Fibroblast of skin of back (primary cell): ENCODE measurements at places on chromosomes 3 and 15.

DNA sequence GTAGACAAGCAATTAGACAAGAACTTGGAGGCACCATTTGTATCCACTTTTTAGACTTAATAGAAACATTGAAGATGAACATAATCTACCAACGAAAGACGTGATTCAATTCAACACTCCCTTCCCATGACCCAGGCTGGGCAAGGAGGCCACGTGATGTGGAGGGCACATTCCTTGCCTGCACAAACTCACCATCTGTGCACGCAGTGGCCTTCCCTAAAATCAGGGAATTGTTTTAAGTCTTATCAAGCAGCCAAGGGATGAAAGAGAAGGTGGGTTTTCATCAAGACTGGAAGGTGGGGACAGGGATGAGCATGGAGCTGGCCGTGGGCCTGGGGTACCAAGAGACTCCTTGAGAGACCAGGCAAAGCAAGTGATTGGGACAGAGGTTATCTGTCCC lies 13.5 kb downstream of the STARD5 start:
- DNase-seq: no peak

- DNase-seq: no peak
Observed at GRCh38 chr15:100152463-100152862, 189.3 kb downstream of the ADAMTS17 start.

DNA sequence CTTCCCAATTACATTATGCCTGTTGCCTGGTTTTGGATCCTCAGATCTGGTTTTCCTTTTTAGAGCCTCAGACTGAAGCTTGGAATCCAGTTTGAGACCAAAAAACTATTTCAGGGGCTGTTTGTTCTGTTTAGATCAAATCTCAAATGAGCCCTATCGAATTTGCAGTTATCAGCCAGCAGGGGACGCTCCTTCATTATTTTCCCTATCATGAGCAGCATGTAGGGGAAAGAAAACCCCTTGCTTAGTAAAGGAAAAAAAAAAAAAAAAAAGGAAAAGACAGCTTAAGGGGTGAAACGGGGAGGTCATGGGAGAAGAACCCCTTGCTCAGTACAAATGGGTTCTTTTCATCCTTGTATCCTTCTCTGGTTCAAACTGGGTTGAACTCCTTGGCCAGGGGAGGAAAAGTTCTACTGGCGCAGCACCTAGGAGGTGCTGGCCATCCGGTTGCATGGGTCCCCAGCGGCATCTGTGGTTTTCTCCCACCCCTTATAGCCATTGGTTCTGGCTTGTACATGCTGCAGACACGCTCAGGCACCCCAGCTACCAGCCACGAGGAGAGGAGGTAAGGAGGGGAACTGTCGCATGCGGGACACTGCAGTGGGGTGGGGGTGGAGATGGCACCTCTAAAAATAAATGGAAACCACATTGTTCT lies 1375.1 kb upstream of the ALCAM start:
- DNase-seq: peak; percentile 21

DNA sequence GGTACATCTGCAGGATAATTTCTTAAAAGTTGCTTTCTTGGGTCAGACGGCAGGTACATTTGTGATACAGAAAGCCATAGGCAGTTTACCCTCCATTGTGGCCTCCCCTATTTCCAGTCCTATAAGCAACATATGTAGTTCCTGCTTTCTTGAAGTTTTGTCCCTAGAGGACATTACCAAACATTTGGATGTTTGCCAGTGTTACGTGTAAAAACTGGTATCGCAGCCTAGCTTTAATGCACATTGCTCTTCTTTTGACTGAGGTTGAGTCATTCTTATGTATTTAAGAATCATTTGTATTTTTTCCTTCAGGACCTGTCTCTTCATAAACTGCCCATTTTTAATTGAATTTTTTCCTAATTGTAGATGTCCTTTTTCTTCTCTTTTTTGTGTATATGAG lies 114.3 kb downstream of the DIPK2A start:
- peak; percentile 70 for DNase-seq
